ENCODE measurements at places on chromosomes 5 and 9.

GRCh38 chr9:106020186-106020585, 325.8 kb downstream of the TMEM38B start:
- no peak for DNase-seq

GRCh38 chr9:1053986-1054425, 3.8 kb downstream of the DMRT2 start:
- DNase-seq: no peak

GRCh38 chr5:127894461-127894860, 189.1 kb upstream of the SLC12A2 start:
- no peak for DNase-seq

DNA sequence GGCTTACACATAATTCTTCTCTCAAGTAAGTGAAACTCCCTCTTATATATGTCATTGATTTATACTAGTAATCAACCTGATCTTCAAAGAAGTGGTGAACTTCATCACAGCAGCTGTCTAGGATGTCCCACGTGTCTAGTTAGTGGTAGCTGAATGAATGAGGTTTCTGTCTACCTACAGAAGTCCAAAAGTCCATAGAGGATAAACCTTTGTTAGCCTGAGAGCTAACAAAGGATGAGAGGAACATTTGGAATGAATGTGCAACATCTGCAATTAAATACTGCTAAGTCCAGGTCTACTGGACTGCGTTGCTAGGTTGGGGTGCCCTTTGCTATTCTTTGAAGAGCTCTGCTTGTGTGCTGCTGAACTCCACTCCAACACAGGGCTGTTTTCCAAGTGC, 213.8 kb upstream of the DAP start:
- no peak for DNase-seq

DNA sequence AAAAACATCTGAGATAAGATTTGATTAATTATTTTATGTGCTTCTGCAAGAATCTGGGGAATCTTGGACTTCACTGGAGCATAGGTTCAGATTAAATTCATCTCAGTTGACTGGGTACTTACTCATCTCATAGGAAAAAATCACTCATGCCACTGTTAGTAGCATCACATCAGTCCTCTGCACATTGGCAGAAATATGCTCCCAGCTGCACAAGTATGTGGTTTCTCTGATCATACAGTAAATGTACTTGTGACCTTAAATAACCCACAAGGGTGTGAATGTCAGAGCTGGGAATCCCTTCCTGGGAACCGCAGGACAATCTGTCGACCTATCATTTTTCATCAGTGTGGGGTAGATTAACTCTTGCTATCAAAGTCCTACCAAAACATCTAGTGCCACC, 203.7 kb upstream of the SLC24A2 start:
- DNase-seq: peak; percentile 30

DNA sequence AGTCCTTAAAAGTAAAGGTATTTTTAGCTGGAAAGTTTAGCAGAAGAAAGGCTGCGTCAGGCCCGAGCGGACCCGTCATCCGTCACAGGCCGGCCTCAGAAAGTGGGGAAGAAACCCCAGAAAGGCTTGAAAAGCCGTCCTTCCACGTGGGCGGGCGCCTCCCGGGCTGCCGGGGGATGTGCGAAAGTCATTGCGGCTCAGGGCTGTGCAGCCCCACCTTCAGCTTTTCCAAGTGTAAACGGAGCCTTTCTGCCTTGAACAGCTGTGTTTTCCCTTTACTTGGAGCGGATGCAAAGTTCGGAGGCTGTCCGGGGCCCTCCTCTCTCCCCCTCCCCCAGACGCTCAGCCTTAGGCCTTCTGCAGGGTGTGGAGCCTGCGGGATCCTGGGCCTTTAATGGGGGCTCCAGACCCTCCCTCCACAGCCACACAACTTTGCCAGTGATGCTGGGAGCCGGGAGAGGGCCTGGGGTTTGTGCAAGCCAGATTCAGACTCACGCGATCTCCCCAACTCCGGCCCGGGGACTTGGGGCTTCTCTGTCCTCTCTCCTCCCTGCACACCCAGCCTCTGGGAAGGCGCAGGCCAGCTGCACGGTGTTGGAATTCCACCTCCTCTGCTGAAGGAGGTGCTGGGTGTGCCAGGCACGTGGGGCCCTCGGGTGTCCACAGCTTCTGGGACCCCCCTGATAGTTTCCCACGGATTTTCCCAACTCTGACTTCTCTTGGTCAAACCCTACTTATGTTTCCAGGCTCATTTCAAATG, 95.5 kb upstream of the RAPGEF1 start:
- DNase-seq: peak; percentile 42

DNA sequence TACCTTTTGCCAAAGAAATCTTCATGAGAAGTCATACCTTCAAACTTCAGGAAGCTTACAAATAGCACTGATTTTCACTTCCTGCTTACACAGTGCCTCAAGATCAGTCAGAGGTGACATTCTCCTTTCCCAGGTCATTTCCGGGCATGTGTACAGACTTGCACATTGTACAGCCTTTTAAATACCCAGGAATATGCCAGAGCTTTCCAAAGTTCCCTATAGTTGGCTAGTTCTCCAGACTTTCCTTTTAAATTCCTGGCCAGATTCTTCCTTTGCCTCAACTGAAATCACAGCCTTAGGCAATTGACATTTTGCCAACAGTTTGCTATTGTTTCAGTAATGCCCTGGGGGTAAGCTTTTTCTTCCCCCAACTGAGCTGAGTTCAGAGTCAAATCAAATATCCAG, 47.2 kb downstream of the RFX3 start:
- DNase-seq: peak; percentile 14

- no peak for DNase-seq
Measured at GRCh38 chr9:23841304-23841703, 15.3 kb upstream of the ELAVL2 start.

- DNase-seq: no peak
Measured at GRCh38 chr9:38289236-38289865, 103.2 kb upstream of the ALDH1B1 start.

DNA sequence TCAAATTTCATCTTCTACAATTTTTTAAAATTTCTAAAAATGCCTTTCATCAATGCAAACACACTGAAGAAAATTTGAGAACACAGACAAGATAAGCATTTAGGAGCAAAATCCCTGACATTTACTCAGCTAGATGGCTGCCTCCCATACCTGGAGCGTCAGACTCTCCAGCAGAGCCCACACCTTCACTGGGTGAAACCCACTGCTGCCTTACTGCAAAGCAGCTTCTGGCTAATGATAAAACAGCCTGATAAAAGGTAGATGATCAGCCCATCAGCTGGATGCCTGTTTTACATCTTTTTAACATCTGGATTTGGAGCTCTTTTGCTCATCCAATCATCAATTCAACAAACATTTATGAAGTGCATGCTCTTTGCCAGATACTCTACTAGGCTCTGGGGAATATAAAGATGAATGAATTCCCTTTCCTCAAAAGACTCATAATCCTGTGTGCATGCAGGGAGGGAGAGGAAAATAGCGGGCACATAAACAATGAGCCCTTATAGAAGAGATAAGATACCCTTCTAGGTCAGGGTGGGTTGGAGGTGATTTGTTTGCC, 271.2 kb downstream of the SAXO1 start:
- DNase-seq: no peak

GRCh38 chr5:162990856-162991497, 446.4 kb upstream of the CCNG1 start:
- DNase-seq: no peak

- no peak for DNase-seq
Measured at GRCh38 chr9:15846611-15847010, 293.8 kb downstream of the CCDC171 start.

- DNase-seq: no peak
Measured at GRCh38 chr5:67774786-67775185, 440.8 kb upstream of the PIK3R1 start.

- no peak for DNase-seq
Measured at GRCh38 chr9:80707120-80707519, 982.2 kb downstream of the TLE1 start.

GRCh38 chr9:134604834-134605233, 36.8 kb upstream of the COL5A1 start:
- DNase-seq: no peak

GRCh38 chr9:101458963-101459631, 23.5 kb upstream of the ALDOB start:
- DNase-seq: peak; percentile 33

GRCh38 chr5:160961038-160961437, 109.0 kb upstream of the ATP10B start:
- DNase-seq: no peak

DNA sequence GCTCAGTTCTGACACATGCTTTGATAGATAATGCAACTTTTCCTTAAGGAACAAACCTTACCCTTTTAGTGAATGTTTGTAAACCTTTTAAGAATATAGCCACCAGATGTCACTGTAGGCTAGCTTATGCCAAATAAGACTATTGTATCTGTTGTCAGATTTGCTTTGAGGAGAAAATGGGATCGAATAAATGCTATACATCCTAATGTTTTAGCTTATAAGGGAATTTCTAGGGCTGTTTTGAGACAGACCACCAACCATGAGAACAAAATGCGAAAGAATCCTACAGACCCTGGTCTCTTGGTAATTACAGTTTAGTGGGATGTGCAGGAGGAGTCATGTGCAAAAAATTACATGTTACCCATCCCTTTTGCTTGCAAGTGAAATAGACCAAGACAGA, 127.6 kb upstream of the NMUR2 start:
- no peak for DNase-seq

- no peak for DNase-seq
Measured at GRCh38 chr9:114883709-114884108, 46.7 kb downstream of the TNFSF8 start.
